ENCODE measurements at places on chromosomes 4 and X. TPM values are rescaled to one million over a fixed set of nuclear protein-coding genes. Genes with fewer than 3 reads are reported as not detected.

The MORC4 gene
- total RNA-seq: 5.7 TPM

The KCNE5 gene
- total RNA-seq: 0.21 TPM

The CT45A3 gene
- not detected for total RNA-seq

The BTC gene
- not detected for total RNA-seq

The VCX3A gene
- total RNA-seq: not detected

The RHOH gene
- 147 TPM for total RNA-seq

The CDS1 gene
- not detected for total RNA-seq

The ANKRD37 gene
- 15.6 TPM for total RNA-seq

The CDKL2 gene
- total RNA-seq: 0.60 TPM

The NPY1R gene
- not detected for total RNA-seq

The GPR50 gene
- not detected for total RNA-seq

The DCAF8L2 gene
- not detected for total RNA-seq

The TDO2 gene
- total RNA-seq: not detected

Data from activated CD8-positive, alpha-beta T cell treated with anti-CD3 and anti-CD28 coated beads, Interleukin-2, amount 10 ng/mL, durations not matched to agents 7 days and 5 days (primary cell).